SW480 (cell line): ENCODE measurements at places on chromosomes 1 and 21.

DNA sequence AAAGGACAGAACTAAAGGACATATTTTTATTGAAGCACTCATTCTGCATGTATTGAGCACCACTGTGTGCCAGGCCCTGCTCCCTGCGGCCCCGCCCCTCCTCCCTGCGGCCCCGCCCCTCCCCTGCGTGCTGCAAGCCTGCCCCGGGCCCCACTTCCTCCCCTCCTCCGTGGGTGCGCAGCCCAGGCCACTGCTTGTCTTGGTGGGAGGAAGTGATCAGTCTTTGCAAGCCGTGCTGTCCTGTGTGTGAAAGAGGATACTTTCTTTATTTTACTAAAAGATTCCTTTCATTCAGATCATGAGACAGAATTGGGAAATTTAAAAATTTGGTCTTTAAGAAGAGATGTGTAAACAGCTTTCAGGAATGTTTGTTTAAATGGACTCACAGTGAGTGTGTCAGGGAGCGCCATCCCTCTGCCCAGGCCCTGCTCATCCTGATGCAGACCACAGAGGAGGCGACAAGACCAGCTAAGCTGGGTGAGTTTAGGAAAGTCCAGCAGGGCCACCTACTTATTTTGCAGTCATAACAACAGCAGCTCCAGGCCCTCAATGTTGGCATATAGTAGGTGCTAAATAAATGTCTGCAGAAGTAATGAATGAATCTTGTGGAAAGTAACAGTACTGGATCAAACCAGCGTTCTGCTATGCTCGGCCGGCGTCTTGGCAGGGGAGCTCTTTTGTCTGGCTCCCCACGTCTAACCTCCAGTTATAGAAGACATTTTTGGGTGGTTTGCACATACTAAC, 88.3 kb upstream of the SELENON start:
- DNase-seq, result no peak

GRCh38 chr21:17466166-17466565, 46.7 kb upstream of the CXADR start:
- DNase-seq, result peak; percentile 34

DNA sequence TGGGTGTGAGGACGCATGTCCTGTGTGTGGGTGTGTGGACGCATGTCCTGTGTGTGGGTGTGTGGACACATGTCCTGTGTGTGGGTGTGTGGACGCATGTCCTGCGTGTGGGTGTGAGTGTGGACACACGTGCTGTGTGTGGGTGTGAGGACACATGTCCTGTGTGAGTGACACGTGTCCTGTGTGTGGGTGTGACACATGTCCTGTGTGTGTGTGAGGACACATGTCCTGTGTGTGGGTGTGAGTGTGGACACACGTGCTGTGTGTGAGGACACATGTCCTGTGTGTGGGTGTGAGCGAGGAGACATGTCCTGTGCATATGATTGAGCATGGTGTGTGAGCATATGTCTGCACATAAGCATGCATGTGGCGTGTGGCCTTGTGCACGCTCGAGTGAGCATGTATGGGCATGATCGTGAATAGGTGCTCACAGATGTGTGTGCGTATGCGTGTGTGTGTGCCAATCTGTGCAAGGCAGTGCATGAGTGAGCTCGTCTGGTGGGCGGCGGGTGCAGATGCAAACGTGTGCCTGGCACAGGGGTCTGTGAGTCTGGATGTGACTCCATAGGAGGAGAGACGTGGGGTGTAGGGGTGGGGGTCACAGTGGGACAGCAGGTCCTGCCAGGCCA, 25.3 kb downstream of the MEGF6 start:
- no peak for DNase-seq

DNA sequence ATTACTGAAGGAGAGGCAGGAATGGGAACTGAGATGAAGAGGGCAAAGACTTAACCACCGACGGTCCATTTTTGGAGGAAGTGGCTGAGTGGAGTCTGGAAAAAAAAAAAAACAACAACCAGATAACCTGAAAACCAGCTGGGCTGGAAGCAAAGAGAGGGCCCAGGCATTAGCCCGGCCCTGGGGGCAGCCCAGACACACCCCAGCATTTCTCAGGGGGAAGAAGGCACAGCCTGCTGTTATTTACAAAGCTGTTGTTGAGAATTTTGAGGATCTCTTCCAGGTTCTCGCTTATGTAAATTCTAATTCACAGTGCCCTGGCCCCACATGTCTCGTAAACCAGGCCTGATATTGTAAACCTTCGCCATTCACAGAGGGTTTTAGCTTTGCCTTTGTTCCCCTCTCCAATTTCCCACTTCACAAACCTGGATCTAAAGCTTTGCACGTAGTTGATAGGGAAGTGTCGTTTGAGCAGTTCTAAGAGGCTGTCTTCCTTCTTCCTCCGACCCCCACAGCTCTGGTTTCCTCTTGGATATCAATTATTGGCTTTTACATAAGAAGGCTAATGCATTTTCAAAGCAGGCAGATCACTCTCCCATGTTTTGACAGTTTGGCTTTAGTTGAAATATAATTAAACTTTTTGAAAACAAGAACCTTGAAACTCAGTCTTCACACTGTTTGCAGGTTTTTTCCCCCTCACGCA, 161.8 kb upstream of the IRF2BP2 start:
- DNase-seq, result no peak

DNA sequence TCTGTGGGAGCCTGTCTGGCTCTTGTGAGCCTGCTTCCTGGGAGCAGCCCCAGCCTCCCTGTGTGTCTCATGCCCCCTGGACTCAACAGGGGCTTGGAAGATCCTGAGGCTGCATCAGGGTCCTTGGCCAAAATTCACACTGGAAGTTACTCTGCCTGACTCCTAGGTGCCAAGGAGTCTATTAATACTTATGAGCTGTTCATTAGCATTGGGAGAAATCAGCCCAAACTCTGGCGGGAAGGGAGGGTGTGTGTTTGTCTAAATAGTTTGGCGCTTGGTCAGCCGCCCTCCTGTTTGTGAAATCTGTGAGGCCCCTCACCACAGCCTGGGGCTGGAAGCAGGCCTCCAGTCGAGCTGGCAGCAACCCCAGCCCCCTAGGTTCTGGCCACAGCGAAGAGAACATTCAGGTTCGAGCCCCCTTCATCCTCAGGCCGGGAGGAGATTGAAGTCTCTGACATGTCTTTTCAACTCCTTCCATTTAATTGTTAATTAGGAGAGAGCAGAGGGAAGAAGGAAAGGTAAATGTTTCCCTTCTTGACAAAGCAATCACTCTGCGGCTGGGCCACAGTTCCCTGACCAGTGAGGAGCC, 82.1 kb upstream of the F3 start:
- no peak for DNase-seq

- no peak for DNase-seq
These were observed 76.9 kb upstream of the NEK2 start for GRCh38 chr1:211752317-211752716.

GRCh38 chr1:11156441-11156840, 32.7 kb upstream of the ANGPTL7 start:
- DNase-seq, result no peak

DNA sequence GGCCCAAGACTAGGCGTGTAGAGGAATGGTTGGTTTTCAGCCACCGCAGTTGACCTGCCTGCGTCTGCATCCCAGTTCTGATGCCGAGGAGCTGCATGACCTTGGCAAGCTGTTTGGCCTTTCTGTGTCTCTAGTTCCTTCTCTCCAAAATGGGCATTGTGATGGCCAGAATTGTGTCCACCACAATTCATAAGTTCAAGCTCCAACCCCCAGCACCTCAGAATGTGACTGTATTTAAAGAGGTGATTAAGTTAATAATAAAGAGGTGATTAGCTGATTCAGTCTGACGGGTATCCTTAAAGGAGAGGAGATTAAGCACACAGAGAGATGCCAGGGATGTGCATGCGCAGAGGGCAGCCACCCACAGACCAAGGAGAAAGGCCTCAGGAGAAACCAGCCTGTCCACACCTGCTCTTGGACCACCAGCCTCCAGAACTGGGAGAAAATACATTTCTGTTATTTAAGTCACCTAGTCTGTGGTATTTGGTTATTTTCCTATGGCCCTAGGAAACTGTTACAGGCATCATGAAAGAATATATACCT, 28.5 kb downstream of the MAB21L3 start:
- no peak for DNase-seq

GRCh38 chr1:206489980-206490770, 17.2 kb upstream of the RASSF5 start:
- DNase-seq, result peak; percentile 50

- DNase-seq, result peak; percentile 85
These were observed at the start of gene NES for GRCh38 chr1:156676820-156677615. Gene NES (minus strand): TSS chr1:156677407. CDS start chr1:156677264, 143 bp downstream.

GRCh38 chr1:42427240-42427639, 28.6 kb downstream of the ZMYND12 start:
- no peak for DNase-seq

GRCh38 chr1:89125913-89126580, at the start of gene GBP2:
Gene GBP2 (minus strand): TSS chr1:89126114. CDS start chr1:89121966, 4,148 bp downstream.
- DNase-seq, result peak; percentile 35

GRCh38 chr1:7722670-7723012, 48.5 kb upstream of the VAMP3 start:
- DNase-seq, result no peak

DNA sequence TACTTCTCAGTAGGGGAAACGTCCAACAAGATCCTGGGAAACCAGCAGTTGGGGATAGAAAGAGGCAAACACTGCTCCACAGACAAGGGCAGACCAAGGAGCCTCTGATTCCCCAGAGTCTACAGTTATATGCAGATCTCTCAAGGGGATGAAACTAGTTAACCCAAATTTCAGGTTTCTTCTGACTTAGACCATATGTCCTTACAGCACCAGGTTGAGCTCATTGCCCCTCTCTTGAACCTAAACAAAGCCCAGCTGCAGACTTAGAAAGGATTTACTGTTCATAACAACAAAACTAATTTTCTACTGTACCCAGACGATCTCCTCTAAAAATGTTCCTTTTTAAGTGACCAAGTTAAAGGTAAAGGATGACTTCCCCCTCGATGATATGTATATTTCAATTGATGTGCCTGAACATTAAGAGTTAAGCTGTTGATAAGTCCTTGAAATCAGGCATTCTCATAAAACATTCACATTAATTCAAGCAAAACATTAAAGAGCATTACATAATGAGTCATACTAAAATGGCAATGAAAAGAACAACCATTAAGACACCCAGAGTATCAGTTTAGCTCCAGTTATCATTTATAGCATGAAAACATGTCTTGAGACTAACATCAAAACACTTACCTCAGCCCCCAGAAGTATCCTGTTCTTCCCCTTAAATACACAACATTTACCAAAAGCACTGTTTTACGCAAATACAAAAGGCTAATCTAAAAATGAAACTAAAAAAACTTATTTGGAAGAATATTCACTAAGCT, 24.1 kb downstream of the SMYD3 start:
- DNase-seq, result no peak

DNA sequence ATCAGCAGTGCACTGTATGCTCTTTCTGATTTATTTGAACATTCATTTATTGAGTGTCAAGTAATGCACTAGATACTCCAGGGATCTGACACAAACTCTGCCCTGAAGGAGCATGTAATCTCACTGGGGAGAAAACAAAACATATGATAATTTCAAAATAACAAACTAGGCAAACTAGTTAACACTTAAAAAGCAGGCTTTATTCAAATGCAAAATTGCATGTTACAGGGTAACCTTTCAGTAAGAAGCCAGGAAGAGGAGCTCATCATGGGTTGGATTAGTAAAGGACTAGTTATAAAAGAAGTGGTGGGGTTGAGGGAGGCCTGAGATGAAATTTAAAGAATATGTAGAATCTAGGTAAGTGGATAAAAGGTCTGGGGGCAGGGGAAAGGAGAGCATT, 20.9 kb downstream of the SELL start:
- DNase-seq, result no peak

DNA sequence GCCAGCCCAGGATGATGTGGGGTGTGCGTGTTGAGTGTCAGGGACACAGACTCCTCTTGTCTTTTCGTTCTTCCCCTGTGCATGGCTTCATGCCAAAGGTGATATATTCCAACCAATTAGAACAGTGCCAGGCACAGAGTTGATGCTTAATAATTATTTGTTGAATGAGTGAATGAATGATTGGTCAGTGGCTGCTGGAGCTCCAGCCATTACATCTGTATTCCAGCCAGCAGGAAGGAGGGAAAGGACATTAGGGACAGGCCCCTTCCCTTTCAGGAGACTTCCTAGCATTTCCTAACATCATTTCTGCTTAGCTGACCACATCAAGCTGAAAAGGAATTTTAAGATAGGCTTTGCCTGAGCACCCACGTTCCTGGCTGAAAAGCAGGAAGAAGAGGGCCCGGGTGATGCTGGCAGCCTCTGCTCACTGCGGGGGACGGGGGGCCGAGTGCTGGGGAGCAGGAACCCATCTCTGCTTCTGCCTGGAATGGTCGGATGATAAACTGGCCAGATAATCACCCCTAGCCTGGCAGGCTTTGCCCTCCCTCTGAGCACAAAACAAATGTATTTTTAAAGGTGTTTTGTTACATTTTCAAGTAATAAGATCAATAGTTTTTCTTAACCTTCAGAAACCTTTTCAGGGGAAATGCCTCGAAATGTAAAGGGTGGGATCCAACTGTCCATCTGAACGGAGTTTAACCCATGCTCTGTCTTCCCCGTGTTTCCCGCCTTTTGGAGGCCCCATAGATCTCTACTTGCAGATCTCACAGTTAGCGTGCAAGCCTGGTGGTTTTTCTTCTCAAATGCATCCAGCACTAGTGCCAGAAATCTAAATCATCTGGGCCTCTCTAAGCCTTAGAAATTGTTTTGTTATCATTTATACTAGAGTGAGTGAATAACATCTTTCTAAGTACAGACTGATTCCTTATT, 39.0 kb downstream of the SLC37A1 start:
- DNase-seq, result no peak

GRCh38 chr1:114164840-114165543, 11.3 kb upstream of the SYT6 start:
- DNase-seq, result no peak

- no peak for DNase-seq
These were observed 10.4 kb upstream of the CCDC27 start for GRCh38 chr1:3741566-3742438.

DNA sequence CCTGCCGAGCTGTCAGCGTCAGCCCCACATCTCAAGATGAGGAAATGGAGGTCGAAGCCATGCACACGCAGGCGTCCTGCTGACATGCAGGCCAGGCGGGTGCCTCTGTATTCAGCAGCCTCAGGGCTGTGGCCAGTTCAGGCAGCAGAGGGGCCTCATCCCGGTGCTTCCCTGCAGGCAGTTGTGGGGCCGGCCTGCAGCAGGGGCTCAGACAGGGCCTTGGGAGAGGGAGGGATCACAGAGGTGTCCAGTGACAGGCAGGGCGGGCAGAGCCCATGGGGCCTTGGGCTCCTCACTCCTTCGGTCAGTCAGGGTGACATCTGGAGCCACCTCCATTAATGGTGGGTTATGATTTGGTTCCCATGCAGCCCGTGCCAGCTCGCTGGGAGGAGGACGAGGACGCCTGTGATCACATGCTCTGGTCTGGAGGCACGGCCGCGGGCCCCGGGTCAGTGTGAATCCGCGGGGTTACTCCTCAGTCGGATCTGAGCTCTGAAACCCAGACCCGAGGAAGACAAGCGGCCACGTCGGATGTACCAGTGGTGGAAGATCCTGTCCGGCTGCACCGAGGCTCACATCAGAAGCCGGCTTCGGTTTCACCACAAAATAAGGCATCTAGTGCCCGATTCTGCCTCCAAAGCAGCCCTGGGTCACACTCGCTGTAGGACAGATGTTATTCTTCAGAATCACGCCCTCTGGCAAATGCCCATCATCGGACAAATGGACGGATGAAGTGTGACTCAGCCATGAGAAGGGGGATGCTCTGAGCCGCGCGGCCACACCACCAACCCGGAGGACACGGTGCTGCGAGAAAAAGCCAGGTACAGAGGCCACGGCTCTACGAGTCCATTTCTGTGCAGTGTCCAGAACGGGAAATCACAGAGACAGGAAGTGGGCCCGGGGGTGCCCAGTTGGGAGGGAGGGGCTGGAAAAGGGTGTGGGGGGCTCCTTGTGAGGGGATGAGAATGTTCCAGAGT, 33.4 kb downstream of the KRTAP10-1 start:
- DNase-seq, result no peak
